ENCODE measurements at places on chromosomes 6 and 20.
A peak's percentile ranks its signal among the peaks of the same experiment; 100 is the strongest.

DNA sequence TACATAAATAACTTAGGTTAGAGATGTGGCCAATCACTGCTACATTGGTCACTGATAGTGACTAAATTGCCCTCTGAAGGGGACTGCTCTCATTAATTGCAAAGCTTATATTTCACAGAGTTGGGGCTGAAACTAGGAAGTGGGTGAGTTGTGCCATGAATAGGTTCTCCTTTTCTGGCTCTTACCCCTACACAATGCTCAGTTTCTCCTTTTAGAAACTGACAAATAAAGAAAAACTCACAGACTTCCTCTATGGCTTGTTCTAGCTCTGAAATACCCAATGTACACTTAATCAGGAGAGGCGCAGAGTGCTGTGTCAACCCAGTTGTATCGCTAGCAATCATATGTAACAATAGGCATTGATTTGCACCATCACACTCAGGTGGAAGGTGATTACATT lies 41.2 kb upstream of the PROKR2 start:
- no peak for DNase-seq

GRCh38 chr6:28734443-28734959 lies 189.3 kb downstream of the TRIM27 start:
- DNase-seq: no peak

DNA sequence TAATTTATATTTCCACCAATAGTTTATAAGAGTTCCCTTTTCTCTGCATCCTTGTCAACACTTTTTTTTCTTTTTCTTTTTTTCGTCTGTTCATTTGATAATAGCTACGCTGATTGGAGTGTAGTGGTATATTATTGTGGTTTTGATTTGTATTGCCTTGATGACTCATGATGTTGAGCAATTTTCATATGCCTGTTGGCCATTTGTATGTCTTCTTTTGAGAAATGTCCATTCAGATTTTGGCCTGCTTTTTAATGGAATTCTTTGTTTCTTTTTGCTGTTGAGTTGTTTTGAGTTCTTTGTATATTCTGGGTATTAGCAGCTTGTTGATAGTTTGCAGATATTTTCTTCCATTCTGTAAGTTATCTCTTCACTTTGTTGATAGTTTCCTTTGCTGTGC lies 773.4 kb downstream of the KIF16B start:
- DNase-seq: no peak

DNA sequence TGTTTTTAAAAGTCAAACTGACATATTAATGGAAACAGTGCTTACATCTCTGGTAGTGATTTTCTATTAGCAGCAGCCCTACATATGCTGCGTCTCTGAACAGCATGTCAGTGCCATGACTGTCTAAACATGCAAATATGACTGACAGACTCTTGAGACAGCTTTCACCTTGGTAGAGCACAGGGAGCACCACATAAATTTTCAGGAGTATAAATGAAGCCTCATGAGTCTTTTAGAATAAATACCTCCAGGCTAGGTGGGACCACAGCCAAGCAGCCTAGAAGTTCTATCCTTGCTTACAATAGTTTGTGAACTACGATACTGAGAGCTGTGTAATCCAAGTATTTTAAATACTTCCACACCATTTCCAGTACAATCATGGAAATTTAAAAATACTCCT lies 410.7 kb upstream of the RUNX2 start:
- no peak for DNase-seq

GRCh38 chr6:165034271-165034741 lies 275.1 kb downstream of the C6orf118 start:
- no peak for DNase-seq

GRCh38 chr20:60403105-60403741 lies 445.0 kb downstream of the CDH26 start:
- DNase-seq: no peak

GRCh38 chr6:53059648-53060589 lies 5.3 kb upstream of the FBXO9 start:
- no peak for DNase-seq

- peak; percentile 27 for DNase-seq
These were observed 531.3 kb upstream of the JAG1 start for GRCh38 chr20:11204926-11205768.

GRCh38 chr6:7528565-7528964 lies 12.9 kb upstream of the DSP start:
- no peak for DNase-seq

- no peak for DNase-seq
These were observed 84.8 kb upstream of the RALY start for GRCh38 chr20:33908868-33909267.

All from T-helper 2 cell (primary cell).